ENCODE measurements at places on chromosomes 2 and 18.

DNA sequence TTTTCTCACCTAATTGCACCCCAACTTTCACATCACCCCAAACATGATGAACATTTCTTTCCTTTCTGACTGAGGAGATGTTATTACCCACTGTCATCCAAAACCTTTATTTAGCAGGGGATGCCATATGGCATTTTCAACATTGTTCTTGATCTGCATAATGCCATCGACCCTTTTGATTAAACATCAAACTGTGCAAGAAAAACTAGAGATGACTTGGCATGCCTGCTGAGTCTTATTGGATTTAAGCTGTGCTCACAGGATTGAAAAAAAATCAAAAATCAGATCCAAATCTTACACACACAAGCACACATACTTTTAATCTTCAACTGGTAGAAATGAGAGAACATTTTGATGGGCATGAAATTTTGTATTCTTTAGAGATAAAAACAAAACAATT lies 536.0 kb downstream of the TMX3 start:
- DNase-seq, result no peak

GRCh38 chr2:152022090-152022489 lies 76.8 kb downstream of the CACNB4 start:
- DNase-seq, result no peak

- DNase-seq, result peak; percentile 41
Observed at GRCh38 chr2:233060501-233060979, 398 bp downstream of the INPP5D start.

- peak; percentile 65 for DNase-seq
Observed at GRCh38 chr2:121075006-121075551, 209.9 kb downstream of the TFCP2L1 start.

DNA sequence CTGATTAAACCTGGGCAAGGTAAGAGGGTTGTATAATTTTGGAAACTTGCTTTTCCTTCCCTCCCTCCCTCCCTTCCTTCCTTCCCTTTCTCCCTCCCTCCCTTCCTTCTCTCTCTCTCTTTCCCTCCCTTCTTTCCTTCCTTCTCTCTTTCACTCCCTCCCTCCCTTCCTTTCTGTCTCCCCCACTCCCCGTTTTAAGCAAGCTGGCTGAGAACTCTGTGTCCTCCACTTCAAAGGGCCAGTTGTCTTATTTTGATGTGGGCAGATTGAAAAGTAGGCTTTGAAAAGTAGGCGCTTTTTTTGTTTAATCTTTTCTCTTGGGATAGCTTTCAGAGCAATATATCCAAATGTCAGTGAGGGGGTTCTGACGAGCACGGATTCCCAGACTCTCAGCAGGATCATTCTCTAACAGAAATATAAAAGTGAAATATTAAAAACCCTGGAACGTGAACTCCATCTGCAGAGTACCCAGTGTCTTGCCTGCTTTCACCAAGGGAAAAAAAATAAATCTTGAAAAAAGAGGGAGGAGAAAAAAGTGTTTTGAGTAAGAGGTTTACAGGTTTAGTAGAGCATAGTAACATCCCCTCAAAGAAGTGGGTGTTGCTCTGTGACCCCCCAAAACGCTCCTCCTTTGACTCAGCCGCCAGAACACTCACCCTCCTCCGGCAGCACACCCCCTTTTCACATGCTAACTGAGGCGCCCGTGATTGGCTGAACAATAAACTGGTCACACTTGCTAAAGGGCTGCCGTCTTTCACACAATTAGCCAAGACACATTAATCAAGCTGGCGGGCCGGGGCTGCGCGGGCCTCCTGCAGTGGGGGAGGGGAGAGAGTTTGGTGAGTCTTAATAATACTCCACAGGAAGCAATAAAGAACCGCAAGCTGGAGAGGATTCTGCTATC lies 52.2 kb downstream of the CDK15 start:
- peak; percentile 49 for DNase-seq

DNA sequence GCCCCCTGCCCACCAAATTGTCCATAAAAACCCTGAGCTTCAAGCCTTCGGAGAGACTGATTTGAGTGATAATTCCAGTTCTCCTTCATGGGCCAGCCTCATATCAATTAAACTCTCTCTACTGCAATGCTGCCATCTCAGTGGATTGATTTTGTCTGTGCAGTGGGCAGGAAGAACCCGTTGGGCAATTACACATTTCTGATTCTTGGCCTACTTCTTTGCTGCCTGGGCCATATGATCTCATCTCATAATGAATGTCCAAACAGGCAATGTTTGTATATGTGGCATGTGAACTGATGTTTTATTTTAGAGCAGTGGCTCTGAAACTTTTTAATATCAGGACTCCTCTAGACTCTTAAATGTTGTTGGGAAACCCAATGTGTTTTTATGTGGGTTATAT lies 101.2 kb upstream of the SLC38A11 start:
- DNase-seq, result no peak

DNA sequence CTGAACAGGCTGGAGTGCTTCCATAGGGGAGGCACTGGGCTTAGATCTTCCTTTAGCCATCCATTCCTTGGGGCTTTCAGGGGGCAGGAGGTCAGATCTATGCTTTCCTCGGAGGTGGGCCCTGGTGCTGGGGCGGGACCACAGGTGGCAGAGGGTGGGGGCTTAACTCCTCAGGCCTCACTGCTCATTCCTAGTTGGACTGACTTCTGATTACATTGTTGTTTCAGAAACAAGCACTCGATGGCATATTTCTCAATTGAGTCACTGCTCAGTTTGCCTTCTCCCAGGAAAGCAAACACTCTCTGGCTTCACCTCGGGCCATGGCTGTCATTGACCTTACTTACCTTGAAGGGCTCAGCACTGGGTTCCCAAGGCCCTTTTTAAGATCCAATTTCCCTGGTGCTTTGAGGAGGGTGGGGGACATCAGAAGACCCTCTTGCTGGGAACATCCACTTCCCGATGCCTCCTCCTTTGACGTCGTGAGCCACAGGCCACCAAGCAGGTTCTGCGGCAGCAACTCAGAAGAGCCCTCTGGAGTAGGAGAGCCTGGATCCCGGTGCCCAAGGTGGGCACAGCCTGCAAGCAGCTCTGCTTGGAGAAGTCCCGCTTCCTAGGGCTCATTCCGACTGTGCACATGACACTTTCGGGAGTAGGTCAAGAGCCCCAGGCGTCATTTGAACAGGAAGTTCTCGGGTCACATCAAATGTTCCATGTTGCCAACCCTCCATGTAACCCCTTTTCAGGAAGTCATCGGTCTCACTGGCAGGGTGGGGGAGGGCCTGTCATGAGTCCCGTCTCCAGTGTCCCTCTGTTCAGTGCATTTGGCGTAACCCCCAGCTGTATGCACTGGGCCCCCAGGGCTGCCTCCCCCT lies 40.6 kb downstream of the SDC1 start:
- DNase-seq, result no peak

DNA sequence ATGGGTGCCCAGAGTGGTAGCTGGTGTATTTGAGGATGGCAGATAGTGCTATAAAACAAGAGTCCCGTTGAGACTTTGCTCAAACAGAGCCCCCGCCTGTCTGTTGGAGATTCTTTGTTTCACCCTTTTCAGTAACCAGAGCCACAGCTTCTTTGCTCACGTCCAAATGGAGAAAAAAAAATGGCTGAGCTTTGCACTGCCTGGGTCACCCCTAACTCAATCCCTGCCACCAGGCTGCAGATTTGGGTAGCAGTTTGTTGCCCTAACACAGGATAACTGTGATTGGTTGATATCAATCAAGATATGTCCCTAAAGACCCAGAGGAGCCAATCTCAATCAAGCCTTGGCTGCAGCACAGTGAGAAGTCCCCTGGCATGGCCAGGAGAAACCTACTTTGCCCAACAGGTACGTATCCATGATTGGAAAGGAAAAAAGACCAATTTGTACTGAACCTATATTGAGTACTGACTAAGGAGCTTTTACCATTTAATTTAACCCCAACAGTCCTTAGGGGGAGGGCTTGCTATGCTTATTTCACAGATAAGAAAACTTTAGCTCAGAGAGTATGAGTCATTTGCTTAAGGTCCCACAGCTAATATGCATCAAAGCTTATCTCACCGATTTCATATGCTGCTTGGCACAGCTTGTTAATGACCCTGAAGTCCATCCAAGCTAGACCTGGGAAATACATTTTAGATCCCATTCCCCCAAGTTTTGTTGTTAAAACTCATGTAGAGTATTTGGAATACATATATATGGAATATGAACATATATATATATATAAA lies 72.0 kb upstream of the SH3BP4 start:
- DNase-seq, result no peak

GRCh38 chr2:112579241-112579640 lies 5.2 kb upstream of the CHCHD5 start:
- DNase-seq, result no peak

GRCh38 chr2:191891656-191892055 lies 44.8 kb upstream of the CAVIN2 start:
- DNase-seq, result no peak

DNA sequence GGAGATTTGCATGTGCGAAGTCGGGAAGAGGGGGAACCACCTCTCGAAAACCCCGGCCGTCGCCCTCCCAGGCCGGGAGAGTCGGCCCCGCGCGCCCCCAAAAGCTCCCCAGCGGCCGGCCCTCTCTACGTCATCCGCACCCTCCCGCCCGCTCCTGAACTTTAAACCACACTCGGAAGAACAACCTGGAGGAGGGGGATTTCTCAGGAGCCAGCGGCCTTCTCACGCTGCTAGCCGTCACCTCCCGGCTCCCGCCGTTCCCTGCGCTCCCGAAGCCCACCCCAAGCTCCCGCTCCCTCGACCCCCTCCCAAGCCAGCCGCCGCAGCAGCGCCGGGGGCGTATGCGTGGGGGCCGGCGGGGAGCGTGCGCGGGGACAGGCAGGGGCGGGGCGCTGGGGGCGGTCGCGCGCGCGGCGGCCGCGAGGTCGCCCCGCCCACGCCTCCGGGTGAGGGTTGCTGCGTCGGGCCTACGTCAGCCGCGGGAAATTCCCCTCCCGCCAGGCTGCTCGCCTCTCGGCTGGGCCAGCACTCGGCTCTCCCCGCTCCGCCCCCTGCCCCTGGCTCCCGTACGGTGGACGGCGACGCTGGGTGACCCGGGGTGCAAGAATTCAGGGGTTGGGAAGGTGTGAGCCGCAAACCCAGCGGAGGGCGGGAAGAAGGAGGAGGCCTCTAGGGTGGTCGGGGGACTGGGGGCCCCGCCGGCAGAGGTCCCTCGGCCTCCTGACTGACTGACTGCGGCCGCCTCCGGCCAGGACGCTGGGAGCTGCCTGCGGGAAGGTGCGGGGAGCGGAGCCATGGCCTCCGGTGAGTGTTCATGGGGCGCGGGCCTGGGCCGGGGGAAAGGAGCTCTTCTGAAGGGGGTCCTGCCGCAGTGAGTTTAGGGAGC lies at the start of gene REL:
Gene REL (plus strand): TSS at position 528 of the 886 bp plus-strand sequence. CDS start 267 bp downstream, at position 795.
- peak; percentile 94 for DNase-seq

DNA sequence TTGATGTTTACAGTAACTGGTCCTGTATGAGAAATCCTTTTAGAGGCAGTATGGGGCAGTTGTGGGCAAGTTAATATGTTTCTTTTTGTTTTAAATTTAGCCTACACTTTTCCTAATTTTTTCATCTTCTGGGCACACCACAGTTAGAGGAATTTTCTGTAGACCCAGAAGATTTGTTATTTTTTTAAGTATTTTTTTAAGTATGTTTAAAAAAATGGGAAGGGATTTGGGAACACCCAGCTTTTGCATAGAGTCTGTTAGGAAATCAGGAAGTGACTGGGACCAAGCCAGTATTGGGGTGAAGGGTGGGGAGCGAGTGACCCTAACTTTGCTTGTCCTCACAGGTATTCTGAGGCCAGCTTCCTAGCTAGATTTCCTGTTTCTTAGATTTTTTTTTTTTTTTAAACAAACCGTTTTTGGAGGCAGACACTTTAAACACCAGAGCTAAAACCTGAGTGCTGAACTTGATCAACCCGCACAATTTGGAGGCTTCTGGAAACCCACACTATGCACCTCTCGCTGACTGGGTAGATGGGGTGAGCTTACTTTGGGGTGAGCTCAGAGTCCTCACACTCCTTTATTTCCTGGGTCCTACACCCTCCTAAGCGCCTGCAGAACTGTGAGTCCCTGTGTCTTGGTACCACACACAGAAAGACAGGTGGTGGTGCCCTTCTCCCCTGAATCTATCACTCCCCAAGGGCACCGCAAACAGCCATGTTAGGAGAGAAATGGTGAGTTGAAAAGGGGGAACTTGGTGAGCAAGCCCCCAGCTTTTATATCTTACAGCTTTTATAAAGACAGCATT lies 5.2 kb downstream of the GATA6 start:
- DNase-seq, result no peak

DNA sequence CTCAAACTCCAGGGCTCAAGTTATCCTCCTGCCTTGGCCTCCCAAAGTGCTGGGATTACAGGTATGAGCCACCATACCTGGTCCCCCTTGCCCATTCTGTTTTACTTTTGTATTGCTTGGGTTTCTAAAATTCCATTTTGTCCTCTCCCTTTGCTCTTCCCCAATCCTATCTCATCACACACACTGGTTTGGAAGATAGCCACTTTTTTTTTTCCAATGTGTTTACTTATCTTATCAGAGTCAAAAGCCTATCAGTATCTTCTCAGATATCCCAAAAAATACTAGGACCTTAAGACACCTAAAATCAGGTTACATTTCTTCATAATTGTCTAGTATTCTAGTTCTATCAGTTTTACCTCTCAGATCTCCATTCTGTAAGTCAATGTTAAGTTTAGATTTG lies 56.1 kb downstream of the MSH2 start:
- no peak for DNase-seq

- no peak for DNase-seq
Observed at GRCh38 chr2:190325588-190325987, 6.0 kb upstream of the HIBCH start.

GRCh38 chr2:62586981-62587380 lies 81.0 kb upstream of the TMEM17 start:
- no peak for DNase-seq

- DNase-seq, result no peak
Observed at GRCh38 chr18:45850021-45850420, 24.5 kb downstream of the SIGLEC15 start.

GRCh38 chr2:207216457-207216856 lies 50.7 kb upstream of the KLF7 start:
- DNase-seq, result no peak

DNA sequence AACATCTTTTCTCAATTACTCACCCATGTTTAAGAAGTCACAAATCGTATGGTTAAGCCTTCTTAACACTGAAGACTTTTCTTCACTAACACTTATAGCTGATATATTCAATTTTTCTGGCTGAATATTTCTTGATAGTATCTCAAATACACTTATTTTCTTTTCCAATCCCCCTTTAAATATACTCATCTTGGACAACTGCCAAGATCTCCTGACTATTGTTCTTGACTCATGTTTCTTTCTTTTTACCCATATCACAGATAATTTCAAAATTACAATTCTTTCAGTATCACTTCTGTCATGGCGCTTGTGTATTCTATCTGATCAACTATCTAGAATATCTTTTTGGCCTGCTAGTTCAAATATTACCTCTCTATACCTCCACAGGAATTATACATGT lies 954.3 kb upstream of the ACVR2A start:
- DNase-seq, result no peak

- DNase-seq, result peak; percentile 60
Observed at GRCh38 chr2:24359129-24360049, 947 bp downstream of the ITSN2 start.

DNA sequence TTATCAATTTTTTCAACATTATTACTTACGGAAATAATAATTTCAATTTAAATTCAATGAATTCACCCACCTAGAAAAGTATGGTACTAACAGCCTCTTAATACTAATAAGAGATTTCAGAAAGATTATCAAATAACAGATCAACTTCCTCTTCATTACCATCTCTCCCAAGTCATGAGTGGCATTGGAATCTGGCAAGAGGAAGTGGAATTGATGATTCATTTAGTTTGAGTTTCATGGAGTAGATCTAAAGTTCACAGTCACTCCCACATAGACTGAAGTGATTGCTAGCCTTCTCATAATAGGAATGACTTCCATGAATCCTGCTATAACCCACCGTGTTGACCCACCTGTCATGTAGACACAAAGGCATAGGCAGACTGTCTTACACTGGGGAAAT lies 77.7 kb upstream of the WDR75 start:
- DNase-seq, result no peak

- DNase-seq, result no peak
Observed at GRCh38 chr18:8235894-8236293, 373.3 kb upstream of the RAB12 start.
